ENCODE measurements at places on chromosomes 7 and 10.

DNA sequence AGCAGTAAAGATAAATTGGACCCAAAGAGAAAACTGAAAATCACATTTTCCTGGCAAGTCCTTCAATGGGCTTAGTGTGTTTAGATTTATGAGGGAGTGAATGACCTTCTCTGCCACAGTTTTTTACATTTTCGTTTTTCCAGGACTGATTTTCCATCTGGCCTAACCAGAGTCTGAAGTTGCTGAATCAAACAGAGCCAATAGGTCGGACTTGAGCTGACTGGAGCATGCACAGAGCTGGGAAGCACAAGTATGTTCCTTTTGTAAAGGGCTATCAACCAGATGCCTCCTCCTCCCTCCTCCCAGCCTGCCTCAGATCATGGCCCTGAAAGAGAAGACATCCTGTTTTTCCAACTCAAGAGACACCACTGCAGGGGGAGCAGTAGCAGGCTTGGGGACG lies 126.0 kb upstream of the ANKRD1 start:
- no peak for DNase-seq

GRCh38 chr7:69630292-69630691 lies 32.0 kb downstream of the AUTS2 start:
- no peak for DNase-seq

GRCh38 chr10:74824184-74824899 lies 2.1 kb upstream of the KAT6B start:
- DNase-seq: no peak

DNA sequence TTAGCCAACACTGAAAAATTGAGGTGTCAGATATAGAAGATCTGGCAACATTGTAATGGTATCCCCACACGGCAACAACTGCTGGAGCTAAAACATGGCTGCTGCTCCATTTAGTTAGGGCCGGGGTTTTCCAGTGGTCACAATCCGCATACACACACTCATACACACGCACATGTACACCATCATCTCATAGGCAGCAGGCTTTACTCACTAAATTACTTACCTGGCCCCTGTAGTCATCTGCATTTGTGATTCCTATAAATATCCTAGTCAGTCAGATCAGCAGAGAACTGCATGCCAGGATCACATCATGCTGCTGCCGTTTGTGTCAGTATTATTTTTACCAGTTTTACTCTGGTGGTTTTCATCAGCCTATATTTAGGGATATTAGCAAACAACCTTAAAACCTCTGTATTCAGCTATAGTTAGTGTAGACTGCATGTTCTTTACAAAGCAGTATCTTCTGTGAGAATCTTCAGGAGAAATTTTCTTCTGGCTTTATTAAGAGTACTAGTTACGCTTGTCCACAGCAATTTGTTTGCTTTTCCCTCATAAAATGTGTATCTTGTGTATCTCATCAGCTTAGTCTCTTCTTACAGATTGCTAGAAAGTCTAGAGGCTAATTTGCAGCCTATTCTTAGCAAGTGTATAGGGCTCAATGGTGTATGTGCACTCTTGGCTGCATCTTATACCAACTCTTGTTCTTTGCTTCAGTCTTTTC lies 38.3 kb upstream of the PTPN12 start:
- no peak for DNase-seq

- DNase-seq: no peak
These were observed 24.7 kb upstream of the PDLIM1 start for GRCh38 chr10:95315509-95315908.

DNA sequence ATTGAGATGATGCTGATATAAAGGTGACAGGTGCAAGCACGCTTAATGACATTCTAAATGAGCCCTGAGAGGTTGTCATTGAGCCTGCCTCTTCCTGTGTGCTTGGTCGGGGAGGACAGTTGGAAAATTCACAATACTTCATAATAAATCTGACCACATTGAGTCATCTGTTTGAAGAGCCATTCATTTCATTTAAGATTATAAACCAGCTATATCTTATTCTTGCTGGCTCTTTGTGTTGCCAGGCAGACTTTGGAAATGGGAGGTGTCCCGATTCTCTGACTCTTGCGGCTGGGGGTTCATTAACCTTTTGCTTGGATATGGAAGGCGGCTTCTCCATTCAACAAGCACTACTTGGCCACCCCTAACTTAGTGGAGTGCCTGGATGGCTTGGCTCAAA lies 198.2 kb downstream of the FANK1 start:
- DNase-seq: no peak

DNA sequence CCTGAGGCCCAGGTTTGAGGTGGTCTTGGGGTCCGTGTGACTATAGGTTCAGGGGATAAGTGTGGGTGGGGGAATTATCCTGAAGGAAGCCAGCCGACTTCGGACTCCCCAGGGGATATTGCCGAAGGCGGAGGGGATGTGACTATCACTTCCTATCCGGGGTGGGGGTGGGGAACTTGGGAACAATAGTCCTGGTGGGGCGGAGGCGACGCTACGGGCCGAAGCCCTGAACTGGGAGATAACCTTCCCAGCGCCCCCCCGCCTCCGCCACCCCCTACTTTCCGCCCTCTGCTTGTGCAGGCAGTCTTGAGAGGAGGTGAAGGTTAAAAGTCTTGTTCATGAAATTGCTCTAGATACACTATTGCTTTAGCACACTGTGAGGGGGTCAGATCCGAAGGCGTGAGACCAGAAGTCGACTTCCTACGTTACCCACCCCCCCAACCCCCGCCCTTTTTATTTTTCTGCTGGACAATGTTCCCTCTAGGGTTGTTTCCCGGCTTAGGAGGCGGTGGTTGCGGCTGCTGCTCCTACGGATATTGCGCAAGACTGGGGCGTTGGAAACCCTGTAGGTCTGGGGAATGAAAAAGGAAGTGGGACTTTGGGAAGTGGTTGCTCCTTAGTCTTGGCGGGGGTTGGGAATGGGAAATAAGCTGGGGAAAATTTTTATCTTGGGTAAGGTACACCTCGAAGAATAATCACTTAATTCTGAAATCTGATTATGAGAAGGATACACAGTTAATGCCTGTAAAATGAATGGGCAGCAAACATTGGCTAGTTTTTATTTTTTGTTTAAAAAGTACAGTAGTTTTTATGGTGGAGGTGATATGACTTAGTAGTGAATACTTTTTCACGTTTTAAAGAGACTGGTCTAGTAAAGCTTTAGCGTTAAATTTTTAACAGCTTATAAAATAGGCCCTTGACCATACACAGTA lies 1.5 kb downstream of the PTPN12 start:
- peak; percentile 90 for DNase-seq

- DNase-seq: no peak
These were observed 131.1 kb upstream of the SLC26A5 start for GRCh38 chr7:103577059-103577458.

DNA sequence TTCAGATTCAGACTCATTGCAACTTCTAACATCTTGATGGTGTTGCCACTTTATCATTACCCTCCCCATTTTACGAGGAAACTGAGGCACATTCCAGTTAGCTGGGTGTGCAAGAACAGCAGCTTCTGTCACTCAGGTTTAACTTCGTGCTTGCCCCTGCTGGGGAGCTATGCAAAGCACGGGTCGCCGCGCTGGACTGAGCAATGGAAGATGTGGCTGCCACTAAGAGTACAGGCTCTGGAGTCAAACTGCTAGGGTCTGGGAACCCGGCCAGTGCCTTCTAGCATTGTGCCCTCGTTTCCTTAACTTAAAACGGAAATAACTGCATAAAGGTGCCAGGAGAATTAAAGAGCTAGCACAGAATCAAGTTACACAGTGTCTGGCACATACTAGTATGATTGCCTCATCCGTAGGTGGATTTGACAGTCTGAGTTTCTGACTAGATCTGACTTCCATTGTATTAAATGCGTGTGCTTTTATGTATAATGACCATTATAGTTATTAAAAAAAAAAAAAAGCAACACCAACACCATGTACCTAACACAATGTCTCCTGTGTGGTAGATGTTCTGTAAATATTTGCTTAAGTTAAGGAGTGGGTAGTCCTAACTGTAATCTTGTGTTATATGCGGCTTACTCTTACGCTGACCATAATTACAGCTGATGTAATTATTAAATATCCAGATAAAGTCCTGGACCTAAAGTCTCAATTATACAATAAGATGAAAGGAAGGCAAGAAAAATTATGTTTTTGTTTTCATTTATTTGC lies 842 bp downstream of the ZNF22 start:
- DNase-seq: peak; percentile 49

- no peak for DNase-seq
These were observed 113.7 kb downstream of the CDK14 start for GRCh38 chr7:90709501-90710465.

GRCh38 chr7:117669818-117670217 lies 190.0 kb downstream of the CFTR start:
- no peak for DNase-seq

DNA sequence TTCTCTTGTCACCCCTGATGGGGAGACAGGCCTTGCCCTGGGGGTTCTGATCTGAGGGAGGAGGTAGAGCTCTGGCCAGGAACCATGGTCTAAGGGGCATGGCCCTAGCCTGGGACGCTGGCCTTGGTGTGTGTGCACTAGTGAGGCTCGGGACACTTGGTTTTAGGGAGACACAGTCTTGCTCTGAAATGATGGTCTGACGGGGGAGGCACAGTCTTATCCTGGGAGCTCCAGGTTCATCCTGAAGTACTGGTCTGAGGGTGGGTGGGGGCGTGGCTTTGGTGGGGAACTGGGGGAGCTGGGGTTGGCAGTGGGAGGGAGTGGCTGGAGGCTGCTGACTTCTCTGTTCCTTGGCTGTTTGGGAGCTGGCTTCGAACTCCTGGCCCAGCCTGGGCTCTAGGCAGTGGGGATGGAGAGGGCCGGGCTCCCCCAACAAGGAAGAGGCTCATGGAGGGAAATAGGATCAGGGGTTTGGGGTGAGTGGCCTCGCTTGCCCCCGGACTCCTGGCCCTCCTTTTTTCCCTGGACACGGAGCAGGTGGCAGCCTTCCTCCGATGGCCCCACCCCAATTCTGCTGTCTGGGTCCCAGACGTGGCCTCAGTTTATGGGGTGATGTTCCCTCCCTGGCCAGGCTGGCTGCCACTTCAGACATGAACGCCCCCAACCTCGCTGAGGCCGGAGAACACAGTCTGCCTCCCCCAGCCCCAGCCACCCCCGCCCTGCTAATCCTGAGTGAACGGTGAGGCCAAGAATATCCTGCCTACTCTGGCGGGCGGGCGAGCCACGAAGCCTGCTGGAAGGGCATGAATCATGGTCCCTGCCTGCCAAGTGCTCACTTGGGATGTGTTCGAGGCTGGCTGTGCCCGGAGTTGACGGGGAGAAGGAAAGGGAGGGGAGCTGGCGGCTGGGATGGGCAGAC lies 43.5 kb downstream of the TMEM270 start:
- DNase-seq: no peak

- DNase-seq: no peak
These were observed 300.3 kb downstream of the CDK14 start for GRCh38 chr7:90896458-90896857.

GRCh38 chr10:58608826-58609531 lies 96.3 kb downstream of the BICC1 start:
- peak; percentile 30 for DNase-seq

DNA sequence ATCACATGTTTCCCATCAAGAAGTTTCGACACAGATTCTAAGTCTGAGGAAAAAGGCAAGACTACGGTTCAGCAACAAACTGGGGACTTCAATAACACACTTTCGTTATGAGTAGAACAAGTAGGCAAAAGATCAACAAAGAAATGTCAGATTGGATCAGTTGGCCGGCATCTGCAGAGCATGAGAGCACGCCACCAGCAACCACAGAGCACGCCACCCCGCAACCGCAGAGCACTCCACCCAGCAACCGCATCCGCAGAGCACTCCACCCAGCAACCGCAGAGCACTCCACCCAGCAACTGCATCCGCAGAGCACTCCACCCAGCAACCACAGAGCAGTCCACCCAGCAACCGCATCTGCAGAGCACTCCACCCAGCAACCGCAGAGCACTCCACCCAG lies 89.7 kb upstream of the FAM20C start:
- peak; percentile 64 for DNase-seq

DNA sequence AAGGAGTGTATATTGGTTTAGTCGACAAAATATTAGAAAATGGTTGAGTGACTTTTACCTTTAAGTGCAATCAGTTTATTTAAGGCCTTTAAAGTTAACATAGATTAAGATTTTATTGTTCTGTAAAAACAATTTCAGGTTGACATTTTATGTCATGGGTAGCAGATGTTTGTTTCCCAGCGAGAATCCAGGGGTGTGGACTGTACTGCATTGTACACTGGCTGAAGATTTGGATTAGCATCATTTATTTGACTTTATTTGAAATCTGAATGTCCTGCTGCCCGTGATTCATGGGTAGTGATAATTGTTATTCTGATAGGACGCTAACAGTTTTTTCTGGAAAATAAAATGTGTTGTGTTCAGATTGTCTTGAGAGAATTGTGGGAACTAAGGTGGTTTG lies 39.3 kb downstream of the RBM33 start:
- no peak for DNase-seq

DNA sequence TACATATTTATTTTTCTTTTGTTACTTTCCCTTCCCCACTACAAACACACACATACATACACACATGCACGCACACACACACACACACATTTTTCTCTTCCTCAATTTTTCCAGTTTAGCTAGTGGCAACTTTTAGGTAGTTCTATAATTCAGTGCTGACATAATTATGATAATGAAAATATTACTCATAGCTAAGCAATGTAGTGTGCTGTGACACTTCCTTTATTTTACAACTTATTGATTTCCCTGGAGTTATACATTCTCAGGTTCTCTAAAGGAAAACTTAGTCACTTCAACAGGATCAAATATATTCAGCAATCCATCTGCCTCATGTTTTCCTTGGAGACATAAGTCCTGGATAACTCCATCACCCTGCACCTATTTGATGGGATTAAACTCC lies 151.6 kb downstream of the CACNA2D1 start:
- peak; percentile 8 for DNase-seq

DNA sequence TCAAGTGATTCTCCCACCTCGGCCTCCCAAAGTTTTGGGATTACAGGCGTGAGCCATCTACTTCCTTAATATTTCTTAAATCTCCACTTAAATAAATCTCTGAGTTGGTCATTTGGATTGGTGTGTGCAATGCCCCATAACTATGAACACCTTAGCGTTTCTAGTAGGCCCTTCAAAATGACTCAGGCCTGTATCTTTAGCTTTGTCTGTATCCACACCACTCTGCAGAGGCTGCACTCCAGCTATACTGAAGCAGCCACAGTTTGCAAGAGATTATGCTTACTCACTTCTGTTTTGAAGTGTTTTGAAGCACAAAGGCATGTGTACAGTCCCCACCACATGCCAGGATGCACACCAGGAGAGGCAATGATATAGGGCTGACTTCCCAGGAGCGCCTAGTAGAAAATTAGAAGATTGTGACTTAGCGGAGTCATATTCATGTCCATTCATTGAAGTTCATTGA lies 2.4 kb upstream of the ST7 start:
- no peak for DNase-seq

GRCh38 chr10:128614016-128614605 lies 487.9 kb upstream of the MKI67 start:
- no peak for DNase-seq

Data from inflammatory macrophage treated with lipopolysaccharide for 4 hours (primary cell).